ENCODE measurements at places on chromosomes 5 and 9. TPM values are rescaled to one million over a fixed set of nuclear protein-coding genes. Genes with fewer than 3 reads are reported as not detected.

GRCh38 chr5:33794550-33795181 is 97.1 kb downstream of the ADAMTS12 start:
- H3K4me1 ChIP-seq = peaks cover 4% of the 10 kb centered on the region
- H3K36me3 ChIP-seq = no peaks in the 10 kb centered on the region
- DNase-seq = no peak

GRCh38 chr5:143896966-143897365 is 85.0 kb downstream of the HMHB1 start:
- H3K4me3 ChIP-seq = no peak overlapping the region
- H3K27me3 ChIP-seq = no peaks in the 10 kb centered on the region
- H3K36me3 ChIP-seq = no peaks in the 10 kb centered on the region
- no peak for DNase-seq

GRCh38 chr5:145975361-145976066 is 39.1 kb downstream of the SH3RF2 start:
- no peak overlapping the region for H3K4me3 ChIP-seq
- no peak overlapping the region for H3K27ac ChIP-seq
- peak; percentile 19 for DNase-seq
- H3K4me1 ChIP-seq = peaks cover 7% of the 10 kb centered on the region

DNA sequence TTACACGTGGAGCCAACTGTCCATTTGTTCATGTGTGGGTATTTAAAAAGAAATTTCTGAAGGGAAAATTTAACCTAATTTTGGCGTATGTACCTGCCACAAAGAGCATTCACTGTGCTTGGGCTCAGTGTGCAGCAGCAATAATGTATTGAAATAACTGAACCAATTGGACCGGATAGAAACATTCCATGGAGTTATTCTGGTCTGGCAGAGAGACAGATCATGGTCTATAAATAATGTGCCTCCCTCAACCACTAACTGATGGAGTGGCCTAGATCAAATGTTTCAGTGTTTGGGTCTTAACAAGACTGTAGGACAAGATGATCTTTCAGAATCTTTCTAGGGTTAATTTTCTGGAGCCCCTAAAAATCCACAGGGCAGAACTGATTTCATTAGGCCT is 469.7 kb downstream of the PRELID2 start:
- no peaks in the 10 kb centered on the region for H3K27me3 ChIP-seq
- peaks cover 15% of the 10 kb centered on the region for H3K4me1 ChIP-seq
- no peak overlapping the region for H3K27ac ChIP-seq
- H3K4me3 ChIP-seq = no peak overlapping the region

DNA sequence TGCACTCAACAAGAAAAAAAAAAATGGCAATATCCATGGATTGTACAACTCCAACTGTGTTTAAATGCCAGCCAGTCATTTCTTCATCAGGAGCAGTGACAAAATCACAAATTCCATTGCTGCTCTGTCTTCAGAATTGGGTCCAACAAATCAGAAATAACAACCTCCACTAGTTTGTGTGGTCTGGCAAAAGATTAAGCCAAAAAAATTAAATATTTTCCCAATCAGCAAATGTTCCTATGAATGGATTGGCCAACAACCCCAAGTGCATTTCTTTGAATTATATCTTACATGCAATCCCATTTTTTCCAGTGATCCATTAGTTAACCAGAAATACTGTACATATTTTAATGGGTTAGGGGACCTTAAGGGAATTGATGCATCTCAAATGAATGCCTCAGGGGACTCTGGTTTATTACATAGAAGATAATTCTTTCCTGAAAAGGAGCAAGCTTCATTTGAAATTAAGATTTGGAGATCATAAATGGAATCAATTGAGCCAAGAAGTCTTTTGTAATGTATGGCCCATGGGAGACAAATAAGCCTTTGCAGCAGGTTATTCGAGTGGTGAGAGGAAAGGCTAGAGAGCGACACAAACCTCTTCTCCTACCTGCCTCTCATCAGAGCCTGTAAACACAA is 131.8 kb downstream of the TLE1 start:
- H3K27me3 ChIP-seq = no peaks in the 10 kb centered on the region
- no peak overlapping the region for H3K4me3 ChIP-seq
- peaks cover 7% of the 10 kb centered on the region for H3K4me1 ChIP-seq
- no peaks in the 10 kb centered on the region for H3K36me3 ChIP-seq

DNA sequence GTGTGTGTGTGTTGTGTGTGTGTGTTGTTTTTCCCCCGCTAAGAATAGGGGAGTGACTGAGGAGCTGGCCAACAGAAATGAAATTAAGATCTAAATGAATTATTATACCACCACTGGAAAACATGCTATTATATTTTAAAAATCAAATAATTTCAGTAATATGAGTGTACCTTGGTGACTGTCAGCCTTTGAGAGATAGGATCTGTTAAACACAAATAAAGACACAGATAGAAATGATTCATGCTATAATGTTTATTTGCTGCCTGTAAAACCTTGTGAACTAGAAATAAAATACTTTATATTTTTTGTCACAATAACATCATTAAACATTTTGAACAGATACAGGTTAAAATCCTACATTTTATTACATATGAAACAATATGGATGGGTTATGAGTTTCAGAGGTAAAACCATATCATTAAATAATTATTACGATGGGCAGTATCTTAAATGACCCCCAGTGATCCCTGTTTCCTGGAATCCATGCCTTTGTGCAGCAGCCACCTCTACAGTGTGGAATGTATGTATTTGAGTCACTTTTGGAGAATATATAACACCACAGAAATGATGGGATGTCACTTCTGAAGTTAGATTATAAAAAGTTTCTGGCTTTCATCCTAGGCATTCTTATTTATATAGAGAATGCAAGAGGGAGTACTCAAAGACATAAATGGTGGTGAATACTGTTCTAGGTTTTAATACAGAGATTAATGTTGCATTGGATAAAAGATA is 617.2 kb downstream of the CDH18 start:
- no peak overlapping the region for H3K4me3 ChIP-seq
- H3K4me1 ChIP-seq = no peaks in the 10 kb centered on the region
- H3K27me3 ChIP-seq = no peaks in the 10 kb centered on the region
- H3K36me3 ChIP-seq = no peaks in the 10 kb centered on the region

SPAG8 gene
- 1.5 TPM for polyA plus RNA-seq

ZNF782 gene
- polyA plus RNA-seq = 1.3 TPM

GOLM1 gene
- 69.8 TPM for polyA plus RNA-seq

HK3 gene
- polyA plus RNA-seq = 0.02 TPM

TMEM171 gene
- polyA plus RNA-seq = 7.6 TPM
